C1 segment of cervical spinal cord (tissue), 14 donors: ENCODE measurements at places on chromosomes 5 and 9.
A peak's percentile ranks its signal among the peaks of the same experiment; 100 is the strongest.

GRCh38 chr5:180358694-180359093 is 5.6 kb upstream of the GFPT2 start:
- DNase-seq = no peak

DNA sequence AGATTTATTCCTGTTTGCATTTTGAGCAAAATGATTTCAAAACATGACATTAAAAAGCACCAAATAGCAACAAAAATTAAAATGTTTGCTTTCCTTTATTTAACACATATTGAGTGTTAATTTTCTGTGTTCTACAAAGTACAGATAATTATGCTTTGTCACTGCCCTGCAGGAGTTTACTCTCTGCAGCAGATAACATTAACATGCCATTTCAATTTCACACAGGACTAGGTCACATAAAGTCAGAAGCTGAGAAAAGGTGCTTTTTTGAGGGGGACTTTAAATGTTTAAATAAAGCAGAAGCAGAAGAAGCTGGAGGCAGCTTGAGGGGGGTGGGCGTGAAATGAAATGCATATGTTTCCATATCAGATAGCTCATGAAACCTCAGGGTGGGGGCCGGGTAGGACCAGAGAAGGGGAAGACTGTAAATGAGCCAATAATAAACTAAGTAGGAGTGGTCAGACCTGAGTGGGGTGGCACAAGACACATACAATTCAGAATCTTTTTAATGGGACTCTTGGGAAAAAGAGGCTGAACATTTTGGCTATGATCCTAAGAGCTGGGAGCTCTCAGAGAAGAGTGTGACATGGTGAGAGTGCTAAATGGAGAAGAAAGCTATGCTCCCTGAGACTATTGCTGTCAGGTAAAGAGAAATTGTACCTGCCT is 387.5 kb downstream of the FAM170A start:
- no peak for DNase-seq

DNA sequence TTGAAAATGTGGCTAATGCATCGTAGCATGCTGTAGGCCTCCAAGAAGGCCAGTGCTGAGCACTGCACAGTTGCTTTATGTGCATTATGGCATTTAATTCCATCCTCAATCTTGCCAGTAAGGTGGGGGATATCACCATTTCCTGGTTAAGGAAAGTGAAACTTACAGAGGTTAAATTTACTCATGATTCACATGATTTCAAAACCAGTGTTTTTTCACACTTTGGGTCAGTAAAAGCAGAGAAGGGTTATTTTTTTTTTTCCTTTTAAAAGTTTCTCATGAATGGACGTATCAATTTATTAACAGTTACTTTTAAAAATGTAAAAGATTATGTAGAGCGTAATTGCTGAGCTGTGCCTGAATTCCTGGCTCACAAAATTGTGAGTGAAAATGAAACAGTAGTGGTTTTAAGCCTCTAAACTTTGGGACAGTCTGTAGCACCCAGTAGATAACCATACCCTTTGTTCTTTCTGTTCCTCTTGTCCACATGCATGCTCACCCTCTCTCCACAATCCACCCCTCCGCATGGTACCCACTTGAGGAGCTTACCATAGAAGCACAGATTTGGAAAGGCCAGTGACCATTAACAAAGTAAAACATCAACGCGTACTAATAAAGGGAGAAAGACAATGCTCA is 21.2 kb downstream of the MAST4 start:
- no peak for DNase-seq

GRCh38 chr5:129460936-129461710 is 1.0 kb downstream of the ADAMTS19 start:
- no peak for DNase-seq

- no peak for DNase-seq
Measured at GRCh38 chr5:59019078-59019477, 436.2 kb downstream of the RAB3C start.

DNA sequence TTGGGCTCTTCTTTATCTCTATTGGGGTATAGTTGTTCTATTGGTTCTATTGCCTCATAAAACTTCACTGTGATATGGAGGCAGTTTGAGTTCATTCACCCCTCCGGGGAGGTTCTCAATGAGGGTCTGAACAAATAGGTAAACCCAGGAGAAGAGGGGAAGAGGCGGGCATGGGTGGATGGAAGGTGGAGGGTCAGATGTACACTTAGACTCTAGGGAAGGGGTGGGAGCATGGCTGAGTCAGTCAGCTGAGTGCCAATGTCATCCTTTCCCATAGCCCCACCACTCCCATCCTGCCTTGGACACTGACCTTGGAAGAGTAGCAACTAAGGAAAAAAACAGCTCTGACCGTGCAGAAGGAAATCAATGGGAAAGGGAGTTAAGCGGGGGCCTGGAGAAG is 9.9 kb upstream of the FABP6 start:
- no peak for DNase-seq

DNA sequence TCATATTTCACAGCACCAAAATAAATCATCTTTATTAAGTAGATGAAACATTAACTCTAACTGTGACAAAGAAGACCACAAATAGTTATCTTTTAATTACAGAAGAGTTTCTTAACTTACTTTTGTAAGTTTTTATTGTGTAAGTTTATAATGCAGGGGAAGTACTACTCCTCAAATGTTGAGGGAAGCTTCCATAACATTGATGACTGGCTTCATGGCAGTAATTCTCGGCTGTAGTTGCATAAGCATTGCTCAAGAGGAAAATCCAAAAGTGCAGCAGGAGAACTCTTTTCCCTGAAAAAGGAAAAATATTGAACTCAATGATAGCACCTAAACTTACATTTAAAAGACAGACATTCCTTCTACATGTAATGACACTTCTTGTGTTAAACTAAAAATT is 4.6 kb downstream of the TSLP start:
- no peak for DNase-seq

GRCh38 chr9:133207021-133207531 is 2.0 kb downstream of the OBP2B start:
- DNase-seq = no peak

DNA sequence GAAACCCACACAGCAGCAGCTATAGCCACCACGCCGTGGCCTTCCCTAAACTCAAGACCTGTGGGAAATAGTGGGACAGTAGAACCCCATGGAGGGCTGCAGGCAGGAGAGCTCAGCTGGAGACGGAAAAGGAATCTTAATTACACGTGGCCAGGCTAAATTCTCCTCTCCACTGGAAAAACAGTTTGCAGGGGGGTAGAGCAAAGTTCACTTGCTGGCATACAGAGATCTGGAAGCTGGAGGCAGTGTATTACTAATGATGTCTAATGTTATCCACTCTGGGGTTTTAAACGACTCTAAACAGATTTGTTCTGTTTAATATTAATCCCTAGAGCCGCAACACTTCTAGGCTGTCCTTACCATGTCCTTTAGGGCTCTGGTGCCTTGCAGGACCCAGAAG is 257.1 kb downstream of the SAXO1 start:
- no peak for DNase-seq

DNA sequence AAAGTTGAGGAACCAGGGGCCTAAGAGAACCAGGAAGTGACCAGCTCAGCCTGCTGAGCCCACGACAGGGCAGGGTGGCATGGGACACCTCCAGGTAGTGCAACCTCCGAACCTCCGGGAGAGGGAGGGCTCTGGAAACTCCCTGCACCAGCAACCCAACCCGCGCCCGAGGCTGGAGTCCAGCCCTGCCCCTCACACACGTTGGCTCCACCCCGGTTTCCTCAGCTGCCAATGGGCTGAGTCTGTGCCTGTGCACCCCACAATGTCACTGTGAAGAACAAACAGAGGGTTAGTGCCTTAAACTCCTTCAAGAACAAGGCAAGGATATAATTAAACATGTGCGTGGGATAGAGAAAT is 17.0 kb upstream of the UNC5A start:
- DNase-seq = peak; percentile 79
